ENCODE measurements at places on chromosomes 4 and X.

DNA sequence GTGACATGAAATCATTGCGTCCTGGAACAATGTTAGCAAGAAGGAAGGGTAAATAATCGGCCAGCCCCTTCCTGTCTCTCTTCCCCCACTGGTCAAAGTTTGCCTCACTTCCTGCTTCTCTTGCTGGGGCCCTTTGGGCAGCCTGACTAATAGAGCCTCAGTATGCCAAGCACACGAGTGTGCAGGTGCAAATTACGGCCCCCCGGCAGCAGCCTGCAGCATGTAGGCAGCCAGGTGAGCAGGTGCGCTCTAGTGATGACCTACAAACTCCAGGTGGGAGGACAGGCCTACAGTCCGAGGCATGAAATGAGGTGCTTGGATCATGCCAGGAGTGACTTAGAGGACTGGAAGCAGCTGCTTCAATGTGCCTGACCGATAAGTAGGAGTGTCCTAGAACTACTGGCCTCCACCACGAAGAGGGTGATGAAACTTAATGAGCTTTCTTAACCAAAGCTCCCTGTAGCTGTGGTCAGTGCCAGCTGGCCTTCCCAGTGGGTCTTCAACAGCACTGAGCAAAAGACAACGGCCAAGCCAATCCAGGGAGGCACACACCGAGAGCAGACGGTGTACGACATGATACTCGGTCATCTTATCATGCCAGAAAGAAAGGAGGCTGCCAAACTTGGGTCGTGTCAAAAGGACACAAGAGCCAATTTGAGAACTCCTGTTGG is 26.1 kb upstream of the FAT1 start:
- no peak for DNase-seq

- DNase-seq = no peak
Observed at GRCh38 chr4:9940041-9940440, 81.3 kb downstream of the SLC2A9 start.

DNA sequence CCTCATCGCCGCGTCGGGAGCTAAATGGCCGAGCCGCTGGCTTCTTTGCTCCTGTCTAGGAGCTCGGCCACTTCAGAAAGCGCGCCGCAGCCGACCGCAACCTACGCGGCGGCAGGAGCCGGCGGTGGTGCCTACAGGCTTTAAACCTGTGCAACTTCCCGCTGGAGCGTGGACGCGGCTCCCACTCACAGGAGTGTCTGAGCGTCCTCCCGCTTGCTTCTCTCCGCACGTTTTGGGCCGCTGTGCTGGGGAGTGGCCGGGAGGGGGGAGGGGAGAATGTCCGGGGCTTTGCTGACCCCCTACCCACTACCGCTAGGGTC is 1.0 kb downstream of the NHSL2 start:
- no peak for DNase-seq

- no peak for DNase-seq
Observed at GRCh38 chr4:102809190-102809589, 18.2 kb downstream of the UBE2D3 start.

DNA sequence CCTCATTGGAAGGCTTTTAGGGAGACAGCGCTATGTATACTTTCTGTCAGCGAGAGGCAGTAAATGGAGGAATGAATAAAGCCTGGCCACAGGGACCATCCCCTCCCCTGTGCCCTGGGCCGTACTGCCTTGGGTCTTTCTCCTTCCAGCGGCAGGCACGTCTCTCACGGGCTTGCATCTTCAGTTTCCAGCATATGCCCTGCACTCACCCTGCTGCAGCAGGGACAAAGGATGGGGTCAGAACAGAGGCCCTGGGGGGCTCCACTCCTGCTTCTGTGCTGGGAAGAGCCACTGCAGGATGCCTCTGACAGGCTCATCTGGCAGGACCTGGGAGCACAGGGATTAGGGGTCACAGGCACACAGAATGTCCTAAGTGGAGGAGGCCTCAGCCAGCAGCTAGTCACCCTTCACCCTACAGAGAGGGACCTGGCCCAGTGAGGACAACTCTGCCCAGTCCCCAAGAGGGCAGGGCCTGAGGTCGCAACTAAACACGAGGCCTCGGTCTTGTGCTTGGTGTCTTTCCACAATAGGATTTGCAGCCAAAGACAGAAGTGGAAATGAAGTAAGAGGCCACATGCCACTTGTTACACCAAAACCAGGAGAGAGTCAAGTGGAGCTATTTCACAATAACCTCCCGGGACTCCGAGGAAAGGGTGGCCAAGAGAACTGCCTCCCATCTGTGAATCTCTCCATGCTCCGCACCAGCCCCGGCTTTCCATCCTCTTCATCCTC is 150.8 kb downstream of the AFAP1 start:
- no peak for DNase-seq

GRCh38 chr4:119755599-119755998 is 127.0 kb upstream of the PDE5A start:
- DNase-seq = no peak

DNA sequence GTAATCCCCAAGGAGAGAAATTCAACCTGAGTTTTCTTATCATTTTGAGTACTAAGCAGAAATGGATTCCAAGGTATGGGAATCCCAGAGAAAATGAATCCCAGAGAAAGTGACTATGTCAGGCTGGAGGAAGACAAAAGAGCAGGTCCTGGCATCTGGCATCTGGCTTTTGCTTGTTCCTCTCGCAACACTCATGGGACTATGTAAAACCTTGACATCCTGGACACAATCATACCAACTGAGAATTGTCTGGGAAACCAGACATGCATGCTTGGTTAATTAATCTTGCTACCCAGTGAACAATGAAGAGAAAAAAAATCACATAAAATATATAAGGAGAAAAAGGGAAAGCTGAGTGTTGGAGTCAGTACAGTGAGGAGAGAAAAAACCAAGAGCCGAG is 12.9 kb downstream of the DCAF8L1 start:
- DNase-seq = no peak

DNA sequence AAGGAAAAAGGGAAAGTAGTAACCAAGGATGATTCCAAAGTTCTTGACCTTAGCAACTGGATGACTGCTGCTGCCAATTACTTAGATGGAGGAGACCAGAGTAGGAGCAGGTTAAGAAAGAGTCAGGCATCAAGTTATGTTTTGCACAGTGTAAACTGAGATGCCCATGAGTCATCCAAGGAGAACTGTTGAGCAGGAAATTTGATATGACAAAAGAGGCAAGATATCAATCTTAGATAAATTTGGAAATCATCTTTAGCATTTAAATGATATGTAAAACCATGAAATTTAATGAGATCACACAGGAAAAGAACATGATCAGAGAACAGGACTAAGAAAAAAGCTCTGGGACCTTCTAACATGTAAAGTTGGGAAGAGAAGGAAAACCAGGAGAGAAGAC is 361.3 kb downstream of the OPHN1 start:
- no peak for DNase-seq

- no peak for DNase-seq
Observed at GRCh38 chrX:5730556-5730955, 498.1 kb downstream of the NLGN4X start.

DNA sequence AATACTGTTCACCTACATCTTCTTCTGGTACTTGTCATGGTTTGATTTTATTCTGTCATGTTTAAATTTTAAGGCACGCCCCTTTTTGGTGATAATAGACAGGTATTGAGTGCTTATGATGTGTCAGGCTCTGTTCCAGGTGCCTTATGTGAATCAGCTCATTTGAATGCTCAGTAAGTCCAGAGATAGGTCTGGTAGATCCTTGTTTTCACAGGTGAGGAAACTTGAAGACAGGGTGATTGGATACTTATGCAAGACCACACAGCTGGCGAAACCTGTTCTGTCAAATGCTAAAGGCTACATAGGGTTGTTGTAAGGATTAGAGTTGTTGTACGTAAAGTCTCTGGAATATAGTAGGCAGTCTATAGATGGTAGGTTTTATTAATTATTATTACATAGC is 9.6 kb upstream of the SLC25A14 start:
- no peak for DNase-seq

GRCh38 chr4:6898763-6899162 is 10.9 kb upstream of the TBC1D14 start:
- no peak for DNase-seq

GRCh38 chrX:81336455-81337152 is 134.7 kb downstream of the SH3BGRL start:
- no peak for DNase-seq

DNA sequence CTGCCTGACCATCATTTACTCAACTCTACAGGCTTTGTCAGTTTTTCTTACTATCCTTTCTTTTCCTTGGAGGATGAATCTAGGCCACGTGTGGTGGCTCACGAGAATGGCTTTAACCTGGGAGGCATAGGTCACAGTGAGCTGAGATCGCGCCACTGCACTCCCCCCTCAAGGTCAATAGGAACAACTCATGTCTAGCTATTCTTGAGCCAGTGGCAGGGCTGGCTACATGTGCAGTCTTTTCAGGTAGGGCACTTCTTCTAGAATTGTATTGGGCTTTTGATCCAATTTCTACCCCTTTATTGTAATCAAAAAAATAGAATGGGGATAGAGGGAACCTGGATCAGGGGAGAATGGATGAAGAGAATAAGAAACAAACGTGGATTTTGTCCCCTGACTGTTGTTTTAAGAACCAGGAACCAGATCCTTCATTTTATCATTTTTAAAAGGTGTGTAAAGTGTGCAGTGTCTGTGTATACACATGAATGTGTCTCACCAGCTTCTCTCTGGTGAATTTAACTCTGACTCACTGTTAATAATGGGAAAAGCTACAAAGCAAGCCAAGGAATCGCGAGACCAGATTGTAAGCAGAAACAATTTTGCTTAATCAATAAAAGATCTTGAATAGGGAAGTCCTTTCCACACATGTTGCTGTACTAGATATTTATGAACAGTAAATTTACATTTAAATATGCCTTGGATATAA is 283.9 kb upstream of the GPC4 start:
- no peak for DNase-seq

DNA sequence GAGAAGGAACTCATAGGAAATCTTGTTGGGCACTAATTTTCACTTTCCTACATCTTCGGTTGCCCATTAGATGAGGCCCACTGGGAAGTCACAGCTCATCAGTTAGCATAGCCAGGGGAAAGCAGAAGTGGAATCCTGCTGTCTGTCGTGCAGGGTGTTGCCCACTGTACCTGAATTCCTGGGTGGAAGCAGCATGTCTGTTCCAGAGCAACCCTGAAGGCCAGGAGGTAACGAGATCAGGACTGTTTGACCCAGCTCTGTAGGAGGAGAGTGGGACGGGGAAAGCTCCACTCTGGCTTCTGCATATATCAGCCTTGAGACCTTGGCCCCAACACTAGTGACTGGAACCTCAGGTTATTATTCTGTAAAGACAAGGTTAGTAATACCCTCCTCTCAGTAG is 296.1 kb downstream of the EVC2 start:
- no peak for DNase-seq

GRCh38 chr4:156638334-156638733 is 333.3 kb downstream of the PDGFC start:
- DNase-seq = no peak

GRCh38 chrX:118153270-118153669 is 36.7 kb upstream of the KLHL13 start:
- no peak for DNase-seq

- no peak for DNase-seq
Observed at GRCh38 chr4:81399306-81400086, 72.2 kb downstream of the RASGEF1B start.

DNA sequence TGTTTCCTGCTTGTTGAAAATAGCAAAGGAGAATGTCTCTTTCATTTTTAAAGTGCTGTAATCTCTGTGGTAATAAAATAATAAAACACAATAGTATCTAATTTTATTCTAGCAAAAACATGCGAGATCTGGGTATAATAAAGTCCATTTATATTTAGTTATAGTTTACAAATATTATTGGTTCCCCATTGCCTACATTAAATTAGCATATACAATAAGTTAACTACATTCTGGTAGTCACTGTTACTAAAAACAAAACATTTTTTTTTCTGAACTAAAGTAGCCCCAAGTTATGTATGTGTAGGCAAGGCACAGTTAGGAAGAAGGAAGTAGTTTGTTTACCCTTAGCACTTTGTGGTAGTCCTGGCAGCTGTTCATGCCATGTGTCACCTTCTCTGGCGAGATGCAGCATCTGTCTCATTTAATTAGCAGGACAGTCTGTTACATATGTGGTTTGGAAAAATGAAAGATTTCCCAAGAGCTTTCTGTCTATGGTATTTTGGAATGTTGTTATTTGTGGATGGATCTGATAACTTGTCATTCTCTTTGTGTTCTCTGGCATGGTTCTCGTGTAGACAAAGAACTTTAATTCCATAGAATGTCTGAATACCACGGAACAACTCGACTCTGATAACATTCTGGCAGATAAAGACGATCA is 231.3 kb upstream of the PITX2 start:
- DNase-seq = no peak

DNA sequence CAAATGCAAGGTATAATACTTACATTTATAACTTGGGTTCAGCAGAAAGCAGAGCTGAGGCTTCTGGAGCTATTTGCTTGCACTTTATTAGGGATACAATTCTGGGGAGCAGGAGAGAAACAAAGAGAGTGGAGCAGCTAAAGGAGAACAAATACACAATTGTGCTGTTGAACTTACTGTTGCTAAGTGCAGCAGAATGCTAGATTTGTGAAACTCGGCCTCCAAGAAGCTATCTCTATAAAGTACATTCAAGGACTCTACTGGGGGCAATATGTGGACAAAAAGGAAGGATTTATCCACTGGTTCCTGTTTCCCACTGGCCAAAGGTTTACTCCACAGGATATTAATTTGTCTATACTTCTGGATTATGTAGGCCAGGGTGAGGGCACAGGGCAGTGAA is 86.8 kb downstream of the PPP1R2C start:
- no peak for DNase-seq

DNA sequence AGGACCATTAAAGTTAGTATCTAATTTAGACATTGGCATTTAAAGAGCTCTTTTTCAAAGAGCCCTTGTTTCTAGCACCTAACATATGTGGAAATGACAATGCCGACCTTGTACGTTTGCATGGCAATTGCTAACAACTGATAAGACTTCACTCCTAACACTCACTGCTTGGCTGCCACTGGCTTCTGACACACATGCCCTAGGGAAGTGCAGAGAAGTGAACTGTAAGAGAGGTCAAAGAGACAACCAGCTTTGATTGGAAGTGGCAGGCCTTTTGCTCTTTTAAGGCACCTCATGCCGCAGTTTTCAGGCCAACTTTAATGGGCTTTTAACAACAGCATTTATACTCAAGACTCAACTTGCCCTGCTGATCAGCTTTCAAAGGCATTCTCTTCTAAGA is 158.4 kb downstream of the RAB28 start:
- DNase-seq = no peak

DNA sequence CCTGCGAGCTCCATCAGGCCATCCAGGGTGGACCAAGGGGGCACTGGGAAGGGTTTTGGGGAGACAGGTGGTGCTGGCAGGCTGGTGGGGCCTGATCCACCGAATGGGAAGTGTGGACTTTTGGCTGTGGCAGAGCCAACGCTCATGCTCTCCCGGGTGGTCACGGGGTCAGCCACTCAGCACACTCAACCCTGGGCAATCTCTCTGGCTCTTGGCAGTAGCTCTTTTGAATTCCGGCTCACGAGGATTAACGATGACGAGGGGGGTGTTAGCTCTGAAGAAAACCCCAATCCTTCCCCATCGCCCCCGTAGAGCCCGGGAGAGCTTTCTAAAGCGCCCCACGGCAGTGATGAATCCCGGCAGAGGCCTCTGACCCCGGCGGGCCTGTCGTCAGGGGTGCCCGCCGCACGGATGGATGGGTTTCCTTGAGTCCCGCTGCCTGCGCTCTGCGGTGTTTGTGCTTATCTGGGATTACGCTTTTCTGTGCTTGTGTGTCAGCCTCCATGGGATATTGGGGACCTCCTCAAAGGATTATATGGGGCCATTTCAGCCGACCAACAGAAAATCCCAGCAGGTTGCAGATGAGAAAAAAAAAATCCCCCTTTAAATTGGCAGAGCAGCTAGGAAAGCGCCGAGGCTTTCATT is 156.8 kb upstream of the PSAPL1 start:
- no peak for DNase-seq
